NCI-H774 (cell line): ENCODE measurements at places on chromosomes 12 and 14.
A peak's percentile ranks its signal among the peaks of the same experiment; 100 is the strongest.

DNA sequence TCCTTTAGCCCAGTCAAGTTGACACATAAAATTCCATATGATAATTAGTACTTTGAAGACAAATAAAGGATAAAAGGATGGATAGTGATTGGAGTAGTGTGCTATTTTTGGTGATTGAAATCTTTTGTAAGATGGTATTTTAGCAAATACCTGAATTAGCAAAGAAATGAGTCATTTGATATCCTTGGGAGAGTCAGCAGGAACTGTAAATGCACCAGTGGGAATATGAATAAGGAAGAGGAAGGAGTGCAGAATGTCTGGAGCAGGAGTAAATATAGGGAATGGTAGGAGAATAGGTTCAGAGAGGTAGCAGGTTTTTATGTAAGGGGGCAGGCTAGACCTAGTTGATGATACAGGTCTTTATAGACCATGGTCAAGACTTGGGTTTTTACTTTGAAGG lies 75.0 kb downstream of the TRMT5 start:
- DNase-seq, result no peak

- DNase-seq, result no peak
Observed at GRCh38 chr14:90453401-90453951, 56.6 kb downstream of the CALM1 start.

DNA sequence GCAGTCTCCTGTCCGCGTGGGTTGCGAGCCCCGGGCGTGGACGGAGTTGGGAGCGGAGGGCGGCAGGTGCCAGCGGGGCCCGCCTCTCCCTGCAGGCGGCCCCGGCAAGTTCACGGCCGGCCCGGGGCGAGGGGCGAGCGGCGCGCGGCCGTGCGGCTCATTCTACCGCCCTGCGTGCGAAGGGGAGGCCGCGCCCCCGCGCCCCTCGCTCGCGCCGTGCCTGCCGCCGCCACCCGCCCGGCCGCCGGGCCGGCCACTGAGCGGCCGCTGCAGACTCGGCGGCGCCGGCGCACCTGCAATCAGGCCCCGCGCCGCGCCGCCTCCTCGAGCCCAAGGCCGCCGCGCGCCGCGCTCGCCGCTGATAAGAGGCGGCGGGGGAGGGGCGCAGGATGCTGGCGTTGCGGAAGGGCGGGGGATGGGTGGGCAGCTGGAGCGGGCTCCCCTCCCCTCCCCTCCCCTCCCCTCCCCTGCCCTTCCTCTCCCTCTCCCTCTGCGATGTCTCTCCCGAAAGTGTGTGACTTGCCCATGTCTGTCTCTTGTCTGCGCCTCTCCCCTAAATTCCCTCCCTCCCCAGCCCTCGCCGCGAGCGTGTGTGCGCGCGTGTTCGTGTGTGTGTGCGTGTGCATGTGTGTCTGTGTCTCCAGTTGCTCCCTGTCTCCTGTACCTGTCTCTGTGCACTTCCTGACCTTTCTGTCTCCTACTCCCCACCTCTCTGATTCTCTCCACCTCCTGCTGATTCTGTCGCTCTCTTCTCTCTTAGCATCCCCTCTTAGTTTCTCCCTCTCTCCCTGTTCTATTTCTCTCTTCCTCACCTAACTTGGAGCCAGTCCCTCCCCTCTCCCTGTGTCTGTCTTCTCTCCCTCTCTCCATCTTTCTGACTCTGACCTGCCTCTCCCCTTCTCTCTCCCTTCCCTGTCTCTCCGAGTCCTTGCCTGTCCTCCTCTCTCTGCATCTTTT lies 768.1 kb upstream of the TBX3 start:
- peak; percentile 71 for DNase-seq

- DNase-seq, result no peak
Observed at GRCh38 chr12:12870465-12870864, 20.9 kb upstream of the GPRC5A start.

DNA sequence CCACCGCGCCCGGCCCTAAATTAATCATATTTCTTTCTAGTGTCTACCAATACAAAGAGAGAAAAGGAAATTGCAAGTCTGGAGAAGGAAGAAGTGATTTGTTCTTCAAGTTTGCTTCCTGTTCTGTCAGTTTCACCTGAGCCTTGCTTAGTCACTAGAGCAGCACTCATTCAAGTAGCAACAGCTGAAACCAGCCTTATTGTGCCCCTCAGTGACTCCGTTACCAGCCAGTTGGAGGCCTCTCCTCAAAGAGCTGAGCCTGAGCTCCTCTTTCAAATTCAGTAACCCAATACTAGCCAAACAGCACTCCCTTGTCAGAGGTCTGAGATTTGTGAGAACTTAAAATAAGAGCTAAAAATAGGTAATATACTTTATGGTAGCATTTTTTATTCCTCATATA lies 17.4 kb downstream of the PAWR start:
- DNase-seq, result no peak

DNA sequence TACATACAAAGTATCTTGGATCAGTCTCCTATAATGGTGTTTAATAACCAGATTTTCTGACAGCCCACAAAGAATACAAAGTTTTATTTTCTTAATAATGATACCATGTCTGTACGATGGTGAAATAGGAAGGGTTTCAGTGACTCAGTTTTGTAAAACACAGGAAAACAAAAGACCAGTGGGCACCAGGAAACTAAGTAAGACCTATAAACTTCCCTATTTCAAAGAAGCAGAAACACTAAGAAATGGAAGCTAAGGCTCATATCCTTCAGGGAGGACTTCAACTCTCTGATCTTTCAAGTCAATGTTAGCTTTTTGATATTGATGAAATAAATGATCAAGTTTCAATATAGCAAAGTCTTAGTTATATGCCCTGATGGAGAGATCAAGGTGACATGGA lies 196.0 kb downstream of the DUSP6 start:
- DNase-seq, result no peak

- DNase-seq, result peak; percentile 97
Observed at GRCh38 chr12:71947645-71948105, 9.0 kb downstream of the TPH2 start.

DNA sequence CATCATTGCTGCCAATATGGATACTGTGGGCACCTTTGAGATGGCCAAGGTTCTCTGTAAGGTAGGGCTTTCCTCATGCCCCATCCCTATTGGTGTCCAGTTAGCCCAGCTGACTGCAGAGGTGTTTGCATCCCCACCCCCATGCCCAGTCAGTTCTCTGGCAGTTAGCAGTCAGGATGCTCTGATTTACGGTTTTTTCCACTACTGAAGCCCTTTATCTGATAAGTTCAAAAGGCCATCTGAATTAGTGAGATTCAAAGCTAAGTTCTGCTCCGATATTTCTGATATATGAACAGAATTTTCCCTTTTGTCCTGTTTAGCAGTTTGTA lies 773 bp downstream of the GMPR2 start:
- DNase-seq, result no peak

DNA sequence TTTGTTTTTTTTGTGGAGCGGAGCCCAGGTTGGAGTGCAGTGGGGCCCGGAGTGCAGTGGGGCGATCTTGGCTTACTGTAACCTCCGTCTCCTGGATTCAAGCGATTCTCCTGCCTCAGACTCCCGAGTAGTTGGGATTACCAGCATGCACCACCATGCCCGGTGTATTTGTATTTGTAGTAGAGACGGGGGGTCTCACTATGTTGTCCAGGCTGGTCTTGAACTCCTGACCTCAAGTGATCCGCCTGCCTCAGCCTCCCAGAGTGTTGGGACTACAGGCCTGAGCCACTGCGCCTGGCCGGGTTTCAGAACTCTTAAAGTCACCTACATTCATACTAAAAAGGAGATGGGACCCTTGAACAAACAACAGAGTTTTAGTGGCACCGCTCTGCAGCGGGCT lies 52.7 kb downstream of the KRT80 start:
- no peak for DNase-seq

GRCh38 chr14:92754966-92755365 lies 6.5 kb upstream of the LGMN start:
- DNase-seq, result peak; percentile 86

DNA sequence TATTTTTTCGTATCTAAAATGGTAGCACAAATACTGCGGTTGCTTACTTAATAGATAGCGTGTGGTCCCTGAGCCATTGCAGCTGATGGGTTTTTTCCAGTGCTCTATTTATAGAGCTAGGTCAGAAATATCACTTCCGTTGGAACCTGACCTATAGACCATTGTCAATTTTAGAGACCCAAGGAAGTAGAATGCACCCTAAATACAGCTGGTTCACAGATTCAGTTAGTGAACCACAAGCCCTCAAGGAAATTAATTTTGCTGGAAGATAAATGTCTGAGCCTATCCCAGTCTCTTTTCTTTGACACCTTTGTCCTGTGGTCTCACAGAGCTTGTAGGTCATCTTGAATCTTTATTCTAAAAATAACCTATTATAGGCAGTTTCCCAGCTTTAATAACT lies 391.0 kb downstream of the ZFP36L1 start:
- no peak for DNase-seq

DNA sequence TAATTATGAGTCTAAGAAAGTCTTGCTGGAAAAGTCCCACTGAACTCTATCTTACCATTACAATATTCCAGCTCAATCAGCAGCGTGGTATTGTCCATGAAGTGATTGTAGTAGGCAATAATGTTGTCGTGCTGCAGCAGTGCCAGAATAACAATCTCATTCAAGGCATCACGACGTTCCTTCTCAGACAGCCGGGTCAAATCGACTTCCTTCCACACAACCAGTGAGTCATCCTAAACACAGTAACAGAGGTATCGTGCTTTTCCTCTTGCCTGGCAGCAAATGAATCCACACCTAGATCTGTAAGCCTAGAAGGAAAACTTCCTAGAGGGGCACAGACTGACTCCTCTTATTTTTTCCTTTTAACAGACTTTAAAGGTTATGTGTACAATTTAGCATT lies 2.9 kb downstream of the NEK9 start:
- DNase-seq, result no peak

GRCh38 chr12:96711364-96711763 lies 195.7 kb upstream of the NEDD1 start:
- no peak for DNase-seq

DNA sequence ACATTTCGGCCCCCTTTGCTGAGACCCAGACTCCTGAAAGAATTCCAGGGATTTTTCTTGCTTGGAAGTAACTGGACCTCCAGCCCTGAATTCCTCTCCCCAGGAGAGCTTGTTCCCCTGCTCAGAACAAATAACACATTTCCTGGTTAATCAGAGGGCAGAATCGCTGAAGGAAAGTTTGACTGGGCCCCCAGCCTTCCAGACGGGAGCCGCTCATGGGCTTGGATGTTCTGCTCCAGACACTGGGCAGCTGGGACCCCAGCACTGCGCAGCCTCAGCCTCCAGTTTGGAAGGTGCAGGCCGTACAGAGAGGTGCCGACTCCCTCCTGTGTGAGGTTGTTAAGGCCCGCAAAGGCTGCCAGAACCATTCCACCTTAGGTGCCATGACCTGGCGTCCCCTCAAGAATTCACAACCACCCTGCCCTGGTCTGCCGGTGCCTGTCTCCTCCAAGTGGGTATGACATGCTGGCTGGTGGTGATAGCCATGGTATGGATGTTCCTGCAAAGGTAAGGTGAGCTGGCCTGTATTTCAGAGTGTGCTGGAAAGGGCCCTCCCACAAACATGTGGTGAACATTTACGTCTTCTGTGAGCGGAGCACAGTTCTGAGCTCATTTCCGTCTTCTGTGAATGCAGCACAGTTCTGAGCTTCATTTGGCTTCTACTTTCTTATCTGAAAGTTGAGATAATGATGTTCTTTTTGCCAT lies 5.1 kb upstream of the LTBP2 start:
- no peak for DNase-seq

- DNase-seq, result no peak
Observed at GRCh38 chr12:65958456-65958855, 134.2 kb downstream of the HMGA2 start.
